ENCODE measurements at places on chromosomes 1 and 21. TPM values are rescaled to one million over a fixed set of nuclear protein-coding genes. Genes with fewer than 3 reads are reported as not detected.

Gene CD48
- 386 TPM for total RNA-seq

Gene LRRC3
- total RNA-seq, result 0.85 TPM

Gene LRRC71
- total RNA-seq, result not detected

Gene CFHR4
- total RNA-seq, result not detected

Gene GFI1
- total RNA-seq, result 10.2 TPM

Gene NCF2
- total RNA-seq, result 14.7 TPM

Gene GNAI3
- 8.8 TPM for total RNA-seq

Gene LCE1C
- not detected for total RNA-seq

Gene SAMSN1
- total RNA-seq, result 64.9 TPM

Gene PAX7
- total RNA-seq, result not detected

Gene IGSF3
- total RNA-seq, result 0.16 TPM

Gene TMIGD3
- not detected for total RNA-seq

Gene ADAM30
- total RNA-seq, result not detected

Gene PLA2G4A
- total RNA-seq, result 0.35 TPM

Gene C1orf116
- total RNA-seq, result 2.7 TPM

Gene SHCBP1L
- not detected for total RNA-seq

Gene TCHH
- total RNA-seq, result 0.05 TPM

Gene CELA2B
- total RNA-seq, result not detected

Gene CELA2A
- total RNA-seq, result not detected

Gene FAM110D
- not detected for total RNA-seq

Gene MAP3K21
- 1.9 TPM for total RNA-seq

Gene RAB7B
- not detected for total RNA-seq

Gene IFI44L
- total RNA-seq, result 25.2 TPM

Gene SPRR1A
- not detected for total RNA-seq

Gene INSRR
- total RNA-seq, result not detected

Gene TRIM67
- total RNA-seq, result not detected

Gene CNR2
- 0.85 TPM for total RNA-seq

Gene ACADM
- total RNA-seq, result 12.3 TPM

Gene C21orf91
- total RNA-seq, result 68.1 TPM

Gene DPT
- not detected for total RNA-seq

Gene SSR2
- total RNA-seq, result 217 TPM

Gene OR2T11
- not detected for total RNA-seq

Gene GRHL3
- not detected for total RNA-seq

Gene FABP3
- total RNA-seq, result not detected

Gene DONSON
- 10.0 TPM for total RNA-seq

Gene MYOG
- not detected for total RNA-seq

Gene CD247
- total RNA-seq, result 295 TPM

Gene RNU1-1
- 3,922 TPM for total RNA-seq

Gene SEC16B
- not detected for total RNA-seq

Gene LINGO4
- 0.77 TPM for total RNA-seq

Gene UBIAD1
- 25.3 TPM for total RNA-seq

Gene HUNK
- total RNA-seq, result 0.81 TPM

Gene MASP2
- total RNA-seq, result 0.30 TPM

Gene THRAP3
- 76.3 TPM for total RNA-seq

Gene RAD54L
- total RNA-seq, result 0.72 TPM

Gene ANKRD65
- total RNA-seq, result not detected

Gene KRTAP21-2
- total RNA-seq, result not detected

Gene AQP10
- 8.9 TPM for total RNA-seq

Gene KCNJ15
- total RNA-seq, result 0.12 TPM

Gene LEFTY2
- not detected for total RNA-seq

Gene DNAJC11
- 38.2 TPM for total RNA-seq

Gene DYNLT5
- not detected for total RNA-seq

Gene EPHB2
- total RNA-seq, result 0.15 TPM

Data from T-helper 17 cell (primary cell).